Upper lobe of right lung (tissue), 1 donor: ENCODE measurements at places on chromosomes 4 and X. TPM values are rescaled to one million over a fixed set of nuclear protein-coding genes. Genes with fewer than 3 reads are reported as not detected.

Gene YY2
- 1.5 TPM for total RNA-seq

Gene SCML1
- 12.3 TPM for total RNA-seq

Gene ASB9
- total RNA-seq, result 4.4 TPM

Gene ZAR1
- 0.55 TPM for total RNA-seq

Gene CT55
- not detected for total RNA-seq

DNA sequence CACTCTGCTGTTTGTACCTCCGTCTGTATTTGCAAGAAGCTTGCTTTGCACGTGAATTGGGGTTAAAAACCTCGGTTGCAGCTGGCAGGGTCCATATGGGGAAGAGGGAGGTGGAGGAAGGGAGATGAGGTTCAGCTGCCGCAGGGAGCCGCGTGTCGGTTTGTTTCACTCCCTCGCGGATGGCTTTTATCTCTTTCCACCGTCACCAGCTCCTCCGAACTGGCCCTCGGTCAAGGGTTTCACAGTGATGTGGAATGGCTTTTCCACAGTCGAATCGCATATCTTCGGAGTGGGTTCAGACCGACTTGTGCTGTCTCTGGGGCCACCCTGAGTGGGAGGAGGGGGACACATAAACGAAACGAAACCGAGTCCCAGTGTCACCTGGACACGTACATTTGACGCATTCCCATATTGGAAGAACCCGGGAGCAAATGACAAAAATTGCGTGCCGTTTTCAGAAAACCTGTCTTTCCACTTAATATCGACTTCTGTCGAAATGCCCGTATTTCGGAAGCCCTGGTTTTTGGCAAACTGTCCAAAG is 929 bp downstream of the ZBTB33 start:
- DNase-seq, result peak; percentile 51

DNA sequence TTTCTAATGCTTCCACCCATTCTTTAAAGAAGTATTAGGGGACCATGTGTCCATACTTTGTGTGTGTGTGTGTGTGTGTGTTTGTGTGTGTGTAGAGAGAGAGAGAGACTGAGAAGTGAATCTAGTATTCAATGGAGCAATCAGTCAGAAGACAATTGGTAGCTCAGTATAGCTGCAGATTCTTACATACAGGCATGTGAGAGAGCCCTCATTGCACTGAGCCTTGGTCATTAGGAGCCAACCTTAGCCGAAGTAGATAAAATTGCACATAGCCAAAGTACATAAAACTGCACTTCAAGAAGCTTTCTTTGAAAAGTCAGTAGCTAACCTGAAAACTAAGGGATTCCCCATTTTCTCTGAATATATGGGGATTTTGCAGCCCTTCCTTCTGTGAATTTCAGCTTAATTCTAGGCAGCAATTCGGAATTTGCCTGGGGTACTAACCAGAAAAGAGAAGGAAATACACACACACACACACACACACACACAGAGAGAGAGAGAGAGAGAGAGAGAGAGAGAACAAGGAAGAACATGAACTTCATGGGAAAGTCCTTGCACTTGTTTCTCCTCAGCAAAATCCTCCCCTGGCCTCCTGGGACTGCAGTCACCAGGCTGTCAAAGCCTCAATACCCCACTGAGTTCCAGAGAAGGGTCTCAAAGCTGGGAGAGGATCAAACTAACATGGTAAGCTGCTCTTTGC is 1.7 kb upstream of the PRDM8 start:
- DNase-seq, result no peak

DNA sequence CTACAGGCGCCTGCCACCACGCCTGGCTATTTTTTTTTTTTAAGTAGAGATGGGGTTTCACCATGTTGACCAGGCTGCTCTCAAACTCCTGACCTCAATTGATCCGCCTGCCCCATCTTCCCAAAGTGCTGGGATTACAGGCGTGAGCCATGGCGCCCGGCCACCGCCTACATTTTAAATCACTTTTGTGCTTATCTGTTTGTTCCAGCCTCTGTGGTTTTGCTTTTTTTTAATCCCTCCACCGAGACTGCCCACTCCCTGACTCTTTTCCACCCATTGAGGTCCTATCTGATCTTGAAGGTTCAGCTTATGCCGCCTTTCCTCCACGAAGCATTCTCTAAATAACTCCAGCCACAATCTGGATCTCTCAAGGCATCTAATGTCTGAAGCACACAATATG is 73.5 kb downstream of the CHRDL1 start:
- DNase-seq, result no peak

DNA sequence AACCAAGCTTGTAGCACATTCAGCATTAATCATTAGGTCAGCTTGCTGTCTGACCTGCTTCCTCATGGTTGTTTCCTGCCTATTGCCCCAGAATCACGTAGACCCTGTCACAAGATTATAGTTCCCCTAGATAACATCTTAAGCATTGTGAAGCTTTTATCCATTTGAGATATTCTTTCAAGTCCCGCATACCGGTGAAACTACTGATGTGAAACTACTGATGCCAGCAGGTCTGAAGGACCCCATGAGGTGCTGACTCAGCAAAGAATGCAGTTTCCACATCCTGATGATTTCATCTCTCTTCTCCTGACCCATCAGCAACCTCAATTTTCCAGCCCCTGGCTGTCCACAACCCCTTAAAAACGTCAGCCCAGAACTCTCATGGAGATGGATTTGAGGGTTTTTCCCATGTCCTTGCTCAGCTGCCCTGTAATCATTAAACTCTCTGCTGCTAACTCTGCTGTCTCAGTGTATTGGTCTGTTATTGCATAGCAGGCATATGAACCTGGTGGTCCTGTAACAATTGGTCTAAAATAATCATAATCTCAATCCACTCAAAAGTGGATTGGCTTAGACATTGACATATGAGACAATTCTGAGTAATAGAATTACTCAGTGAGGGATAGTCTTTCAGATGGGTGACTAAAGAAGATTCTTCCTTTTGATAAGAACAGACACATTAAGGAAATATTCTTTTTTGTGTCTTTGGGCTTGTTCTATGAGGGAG is 26.3 kb upstream of the UBA6 start:
- DNase-seq, result no peak

- DNase-seq, result no peak
These were observed 61.9 kb downstream of the SLC9A6 start for GRCh38 chrX:136047016-136047642.

- no peak for DNase-seq
These were observed 53.8 kb downstream of the SYNPO2 start for GRCh38 chr4:118942465-118942864.

DNA sequence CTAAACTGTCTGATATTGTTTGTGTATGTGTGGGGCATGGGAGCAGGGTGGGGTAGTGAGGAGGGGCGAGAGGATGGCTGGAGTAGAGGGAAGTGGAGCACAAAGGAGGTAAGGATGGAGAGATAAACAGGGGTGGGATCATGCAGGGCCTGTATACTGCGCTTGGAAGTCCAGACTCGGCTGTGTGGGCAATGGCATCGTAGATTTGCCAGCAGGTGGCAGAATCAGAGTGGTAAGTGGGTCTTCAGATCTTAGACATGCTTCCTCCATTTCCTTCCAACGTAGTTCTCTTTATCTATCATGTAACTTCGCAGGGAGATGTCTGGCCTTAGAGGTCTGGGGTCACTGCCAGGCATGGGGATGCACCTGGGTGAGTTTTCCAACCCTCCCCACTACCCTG is 155.5 kb downstream of the PDGFRA start:
- DNase-seq, result no peak

GRCh38 chr4:99624141-99624719 is 33.4 kb downstream of the C4orf54 start:
- DNase-seq, result no peak

GRCh38 chr4:8439168-8439567 is 1.4 kb downstream of the ACOX3 start:
- DNase-seq, result no peak

DNA sequence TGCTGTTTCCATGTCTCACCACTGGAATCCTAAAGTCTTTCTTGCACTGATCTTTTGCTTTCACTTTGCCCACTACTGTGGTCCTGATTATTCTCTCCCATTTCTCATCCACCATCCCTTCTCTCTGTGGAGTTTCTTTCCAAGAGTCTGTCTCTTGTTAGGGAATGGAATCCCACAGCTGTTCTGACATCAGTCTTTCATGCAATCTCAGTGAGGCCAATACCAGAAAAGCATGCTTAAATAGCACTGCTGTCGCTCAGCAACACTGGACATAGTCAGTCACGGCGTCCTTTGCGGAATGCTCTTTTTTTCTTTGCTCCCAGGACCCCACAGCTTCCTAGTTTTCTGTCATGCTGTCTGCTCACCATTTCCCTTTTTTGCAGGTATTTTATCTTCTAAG is 20.1 kb downstream of the SLITRK4 start:
- DNase-seq, result no peak

GRCh38 chr4:184649971-184650855 is 675 bp downstream of the PRIMPOL start:
- no peak for DNase-seq
